Dorsolateral prefrontal cortex (tissue), 122 donors: ENCODE measurements at places on chromosomes 16 and 17.

DNA sequence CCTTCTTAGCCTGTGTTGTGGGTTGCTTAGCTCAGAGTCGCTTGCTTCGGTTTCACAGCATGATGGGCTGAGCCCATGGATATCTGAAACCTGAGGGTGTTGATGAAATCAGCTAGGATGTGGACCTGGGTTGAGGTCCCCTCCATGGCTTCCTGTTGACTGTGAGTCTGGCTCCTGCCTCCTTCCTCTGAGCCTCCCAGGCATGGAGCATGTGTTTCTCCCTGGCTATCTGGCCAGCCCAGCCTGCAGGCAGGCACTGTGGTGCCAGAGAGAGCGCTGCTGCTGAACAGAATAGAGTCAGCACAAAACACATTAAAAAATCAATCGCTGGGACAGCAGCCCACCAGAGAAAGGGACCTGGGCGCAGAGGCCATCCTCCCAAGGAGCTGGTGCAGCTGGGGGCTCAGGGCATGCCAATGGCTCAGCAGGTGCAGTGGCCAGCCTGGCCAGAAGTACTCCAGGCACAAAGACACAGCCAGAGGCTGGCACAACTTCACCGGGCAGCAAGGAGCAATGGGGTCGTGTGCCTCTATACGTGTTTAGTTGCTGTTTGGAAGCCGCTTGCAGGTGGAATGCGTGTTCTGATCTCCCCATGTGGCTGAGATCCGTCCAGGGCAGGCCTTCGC is 28.3 kb upstream of the GPRC5C start:
- no peak for DNase-seq

DNA sequence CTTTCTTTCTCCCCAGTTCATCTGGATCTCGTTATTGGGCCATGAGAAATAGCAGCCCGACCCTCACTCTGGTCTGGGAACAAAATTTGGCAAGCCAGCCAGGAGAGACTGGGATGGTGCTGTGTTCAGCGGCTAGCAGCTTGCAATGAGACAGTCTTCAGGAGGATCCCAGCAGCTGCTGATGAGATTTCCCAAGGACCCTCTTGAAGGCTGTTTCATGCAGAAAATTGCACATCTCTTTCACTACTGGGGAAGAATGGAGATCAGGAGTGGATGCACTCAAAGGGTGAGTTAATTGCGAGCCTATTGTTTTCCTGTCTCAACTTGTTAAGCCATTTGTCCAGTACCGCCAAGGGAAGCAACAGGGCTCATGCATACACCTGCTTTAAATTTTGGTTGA is 5.5 kb upstream of the COIL start:
- no peak for DNase-seq

GRCh38 chr17:40511136-40511535 is 9.7 kb upstream of the TNS4 start:
- no peak for DNase-seq

GRCh38 chr16:8936421-8936820 is 27.3 kb downstream of the USP7 start:
- DNase-seq = peak; percentile 51

GRCh38 chr17:78736526-78737079 is 45.5 kb downstream of the CYTH1 start:
- no peak for DNase-seq

- no peak for DNase-seq
Measured at GRCh38 chr17:77856551-77857305, 101.8 kb upstream of the TNRC6C start.

GRCh38 chr17:28973425-28973824 is 22.1 kb upstream of the PHF12 start:
- no peak for DNase-seq

DNA sequence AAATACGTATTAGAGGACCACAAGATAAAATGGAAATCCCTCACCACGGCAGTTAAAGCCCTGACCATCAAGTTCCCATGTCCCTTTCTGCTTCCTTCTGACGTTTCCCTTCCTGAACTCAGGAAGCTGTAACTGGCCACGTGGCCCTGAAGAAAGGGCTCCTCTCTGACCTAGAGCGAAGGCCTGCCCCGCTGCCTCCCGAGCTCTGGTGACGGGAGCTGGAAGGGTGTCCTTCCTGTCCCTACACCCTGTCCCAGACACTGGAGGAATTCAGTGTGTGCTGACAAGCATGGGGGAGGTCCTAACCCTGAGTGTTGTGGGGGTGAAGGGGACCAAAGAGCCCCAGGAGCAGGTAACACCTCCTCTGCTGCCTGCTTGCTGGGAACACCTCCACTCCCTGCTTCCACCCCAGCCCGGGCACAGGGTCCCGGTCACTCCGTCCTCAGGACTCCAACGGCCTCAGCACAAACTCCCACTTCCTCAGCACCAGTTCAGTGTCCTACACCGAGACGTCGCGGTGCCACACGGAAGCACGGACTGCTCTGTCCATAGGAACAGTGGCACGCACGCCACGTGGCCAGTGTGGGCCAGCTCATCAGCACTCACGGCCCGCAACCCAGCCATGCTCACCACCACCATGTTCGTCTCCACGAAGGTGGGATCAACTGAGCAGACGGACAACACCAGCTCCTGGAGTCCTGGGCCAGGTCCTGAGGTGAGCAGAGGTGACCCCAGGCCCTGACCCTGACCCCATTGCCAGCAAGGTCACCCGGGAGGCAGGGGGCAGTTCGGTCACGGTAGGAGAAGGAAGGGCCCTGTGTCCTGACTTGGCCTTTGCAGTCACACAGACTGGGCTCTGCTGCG is 16.9 kb downstream of the TMEM235 start:
- DNase-seq = no peak

DNA sequence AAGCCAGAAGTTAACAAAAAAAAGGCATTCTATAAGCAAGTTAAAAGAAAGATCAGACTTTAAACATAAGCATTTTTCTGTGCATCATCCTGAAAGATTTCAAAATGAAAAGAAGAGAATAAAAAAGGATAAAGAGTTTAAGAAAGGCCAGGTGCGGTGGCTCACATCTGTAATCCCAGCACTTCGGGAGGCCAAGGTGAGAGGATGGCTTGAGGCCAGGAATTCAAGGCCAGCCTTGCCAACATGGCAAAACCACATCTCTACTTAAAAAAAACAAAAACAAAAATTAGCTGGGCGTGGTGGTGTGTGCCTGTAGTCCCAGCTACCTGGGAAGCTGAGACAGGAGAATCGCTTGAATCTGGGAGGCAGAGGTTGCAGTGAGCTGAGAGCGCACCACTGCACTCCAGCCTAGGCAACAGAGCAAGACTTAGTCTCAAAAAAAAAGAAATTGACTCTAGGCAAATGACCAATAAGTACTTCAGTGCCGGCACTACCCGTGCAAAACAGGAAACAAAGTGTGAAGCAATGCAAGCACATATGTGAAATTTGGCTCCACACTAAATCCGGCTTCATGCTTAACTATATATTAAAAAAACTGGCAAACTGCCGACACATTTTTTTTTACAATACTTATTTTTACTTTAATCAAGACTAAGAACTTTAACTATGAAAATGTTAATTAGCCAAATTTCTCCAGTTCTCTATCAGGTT is 83.2 kb upstream of the C17orf78 start:
- DNase-seq = no peak

DNA sequence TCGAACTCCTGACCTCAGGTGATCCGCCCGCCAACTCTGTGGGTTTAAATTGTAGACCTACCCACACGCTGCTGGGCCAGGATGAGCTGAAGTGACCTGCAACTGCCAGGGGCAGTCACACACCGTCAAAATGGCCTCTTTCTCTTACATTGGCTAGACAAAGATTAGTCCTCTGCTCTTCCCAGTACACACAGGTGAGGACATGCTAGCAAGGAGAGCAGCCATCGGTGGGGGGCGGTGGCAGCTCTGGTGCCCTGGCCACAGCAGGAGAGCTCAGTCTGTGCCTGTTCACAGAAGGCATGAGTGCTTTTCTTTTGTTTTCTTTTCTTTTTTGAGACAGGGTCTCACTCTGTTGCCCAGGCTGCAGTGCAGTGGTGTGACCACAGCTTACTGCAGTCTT is 29.7 kb downstream of the WIPI1 start:
- DNase-seq = no peak

DNA sequence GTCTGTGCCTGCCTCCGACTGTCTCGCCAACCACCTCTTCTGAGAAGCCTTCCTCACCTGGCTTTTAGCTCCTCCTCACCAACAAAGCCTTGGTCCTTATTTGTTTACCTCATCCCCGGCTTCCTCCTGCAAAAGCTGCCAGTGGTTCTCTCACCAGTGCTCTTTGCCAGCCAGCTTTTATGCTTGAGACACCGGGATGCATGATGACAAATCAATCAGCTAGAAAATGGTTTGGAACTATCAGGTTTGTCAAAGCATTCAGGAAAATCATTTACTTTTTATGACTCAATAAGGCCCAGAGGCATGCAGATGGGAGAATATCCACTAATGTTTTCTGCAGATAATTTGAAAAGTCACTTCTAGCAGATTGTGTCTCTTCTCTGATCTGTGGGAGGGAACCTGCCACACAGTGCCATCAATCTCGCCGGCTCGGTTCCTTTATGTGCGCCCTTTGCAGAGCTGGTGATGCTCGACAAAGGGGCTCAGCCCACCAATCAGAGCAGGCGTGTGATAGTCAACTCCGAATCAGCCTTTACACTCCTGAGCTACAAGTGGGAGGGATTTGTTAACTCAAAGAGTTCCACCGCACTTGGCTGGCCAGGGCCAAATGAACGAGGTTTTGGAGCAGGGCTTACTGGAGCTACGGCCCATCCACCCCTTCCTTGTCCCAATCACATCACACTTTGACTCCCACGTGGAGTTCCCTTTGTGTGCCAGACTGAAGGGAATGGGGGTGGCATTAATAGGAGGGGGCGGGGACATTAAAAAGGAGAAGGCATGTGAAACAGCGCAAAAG is 85.8 kb downstream of the MRC2 start:
- no peak for DNase-seq

DNA sequence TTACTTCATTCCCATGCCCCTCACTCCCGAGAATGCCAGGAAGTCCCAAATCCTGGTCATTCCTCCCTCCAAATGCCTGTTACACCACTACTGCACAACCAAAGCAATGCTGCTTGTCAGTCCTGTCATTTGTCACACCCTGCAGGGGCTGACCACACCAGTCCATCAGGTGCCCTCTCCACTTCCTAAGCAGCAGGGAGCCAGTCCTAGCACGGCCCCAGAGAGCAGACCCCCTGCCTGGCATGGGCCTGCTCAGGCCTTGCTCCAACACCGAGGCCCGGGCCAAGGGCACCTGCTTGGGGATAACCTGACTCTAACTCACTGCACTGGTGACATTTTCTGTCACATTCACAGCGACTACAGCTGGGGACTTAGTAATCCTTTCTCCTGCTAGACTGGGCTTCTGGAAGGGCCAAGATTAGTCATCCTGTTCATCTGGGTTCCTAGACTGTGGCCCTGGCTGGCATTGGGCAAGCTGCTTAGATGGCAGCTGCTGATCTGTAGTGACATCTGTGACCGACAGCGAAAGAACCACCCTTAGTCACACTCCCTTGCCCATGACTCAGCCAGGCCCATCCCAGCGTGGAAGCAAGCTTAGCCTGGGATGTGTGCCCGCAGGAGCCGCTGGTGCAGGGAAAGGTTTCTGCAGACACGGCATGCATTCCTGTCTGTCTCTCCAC is 5.4 kb downstream of the ALYREF start:
- no peak for DNase-seq
